NCI-H1092 treated with DMSO at 0.1 percent for 48 hours (cell line): ENCODE measurements at places on chromosomes 5 and 9.
A peak's percentile ranks its signal among the peaks of the same experiment; 100 is the strongest.

DNA sequence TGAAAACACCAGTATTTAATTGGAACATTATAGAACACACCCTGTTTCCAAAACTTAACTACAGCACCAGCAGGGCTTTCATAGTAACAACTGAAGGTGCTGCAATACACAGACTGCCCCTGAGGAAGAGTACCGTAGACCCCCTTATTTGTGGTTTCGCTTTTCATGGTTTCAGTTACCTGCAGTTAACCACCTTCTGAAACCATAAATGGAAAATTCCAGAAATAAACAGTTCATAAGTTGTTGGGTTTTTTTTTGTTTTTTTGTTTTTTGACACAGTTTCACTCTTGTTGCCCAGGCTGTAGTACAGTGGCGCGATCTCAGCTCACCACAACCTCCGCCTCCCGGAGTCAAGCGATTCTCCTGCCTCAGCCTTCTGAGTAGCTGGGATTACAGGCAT lies 9.5 kb upstream of the GLDC start:
- DNase-seq = no peak

DNA sequence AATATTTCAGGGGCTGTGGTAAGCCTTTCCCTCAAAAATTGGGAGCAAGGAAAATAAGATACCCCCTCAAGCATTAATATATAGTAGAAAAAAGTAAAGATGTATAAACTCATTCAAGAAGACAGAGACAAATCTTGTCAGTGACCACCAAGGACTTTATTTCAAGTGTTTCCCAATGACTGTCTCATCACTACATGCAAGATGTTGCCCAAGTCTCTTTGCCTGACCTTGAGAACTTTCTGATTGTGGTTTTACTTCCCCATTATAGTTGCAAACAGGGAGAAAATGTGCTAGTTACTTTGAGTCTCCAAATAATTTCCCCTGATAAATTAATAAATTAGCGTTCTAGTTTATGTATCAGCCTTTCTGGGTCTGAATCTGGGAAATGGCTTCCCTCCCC lies 4.0 kb upstream of the SLC46A2 start:
- DNase-seq = no peak

DNA sequence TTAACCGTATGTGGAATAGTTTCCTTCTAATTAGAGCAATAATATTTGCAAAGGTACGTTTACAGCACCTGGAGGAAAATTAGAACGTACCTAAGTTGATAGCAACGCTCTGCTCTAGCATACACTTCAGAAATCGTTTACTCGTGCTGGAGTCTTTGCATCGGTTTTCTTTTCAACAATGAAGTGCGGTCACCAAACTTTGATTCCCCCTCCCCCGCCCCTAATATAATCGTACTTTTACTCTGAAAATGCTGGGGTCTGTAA lies 506 bp downstream of the ADAMTS19 start:
- no peak for DNase-seq

- no peak for DNase-seq
These were observed 202.5 kb upstream of the NMUR2 start for GRCh38 chr5:152607401-152608160.

DNA sequence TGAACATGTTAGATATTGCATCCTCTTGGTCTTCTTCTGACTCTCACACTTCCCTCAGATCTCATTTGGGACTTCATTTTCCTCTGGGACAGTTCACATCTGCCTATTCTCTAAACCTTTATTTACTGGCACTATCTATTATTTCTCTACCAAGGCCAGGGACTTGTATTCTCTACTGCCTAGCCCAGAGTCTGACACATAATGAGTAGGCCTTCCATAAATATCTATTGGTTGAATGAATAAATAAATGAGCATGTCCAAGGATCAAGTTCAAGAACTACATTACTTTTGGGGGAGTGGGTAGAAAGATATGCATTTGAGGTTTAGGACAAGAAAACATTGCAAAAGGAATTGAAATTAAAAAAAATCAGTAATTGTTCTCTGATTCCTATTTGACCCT lies 250.3 kb downstream of the TRIM32 start:
- no peak for DNase-seq

- DNase-seq = no peak
These were observed 312.0 kb downstream of the TLE1 start for GRCh38 chr9:81377320-81377719.

GRCh38 chr5:81969912-81970311 lies 1.9 kb upstream of the ATG10 start:
- DNase-seq = no peak

DNA sequence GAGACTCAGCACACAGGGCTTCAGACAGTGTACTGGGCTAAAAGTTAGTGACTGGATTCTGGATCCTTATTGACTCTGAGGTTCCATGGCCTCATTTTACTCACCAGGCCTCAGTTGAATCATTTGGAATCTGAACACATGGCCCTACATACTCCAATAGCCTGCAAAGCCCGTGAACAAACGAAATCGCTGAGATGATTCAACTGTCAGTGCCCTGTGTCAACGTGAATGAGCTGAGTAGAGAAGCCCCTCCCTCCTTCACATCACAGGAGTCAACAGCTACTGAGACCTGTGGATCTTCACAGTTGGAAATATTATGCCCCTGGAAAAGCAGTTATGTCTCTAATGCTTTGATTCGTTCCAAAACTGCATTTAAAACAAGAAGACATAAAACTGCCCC lies 429.3 kb downstream of the GADD45G start:
- DNase-seq = no peak

GRCh38 chr5:179994583-179995323 lies 76.8 kb downstream of the RNF130 start:
- no peak for DNase-seq

GRCh38 chr9:129908906-129909305 lies 73.6 kb downstream of the USP20 start:
- no peak for DNase-seq

GRCh38 chr9:76025286-76025685 lies 134.8 kb downstream of the PCSK5 start:
- no peak for DNase-seq

GRCh38 chr5:31148959-31149475 lies 44.5 kb upstream of the CDH6 start:
- no peak for DNase-seq

DNA sequence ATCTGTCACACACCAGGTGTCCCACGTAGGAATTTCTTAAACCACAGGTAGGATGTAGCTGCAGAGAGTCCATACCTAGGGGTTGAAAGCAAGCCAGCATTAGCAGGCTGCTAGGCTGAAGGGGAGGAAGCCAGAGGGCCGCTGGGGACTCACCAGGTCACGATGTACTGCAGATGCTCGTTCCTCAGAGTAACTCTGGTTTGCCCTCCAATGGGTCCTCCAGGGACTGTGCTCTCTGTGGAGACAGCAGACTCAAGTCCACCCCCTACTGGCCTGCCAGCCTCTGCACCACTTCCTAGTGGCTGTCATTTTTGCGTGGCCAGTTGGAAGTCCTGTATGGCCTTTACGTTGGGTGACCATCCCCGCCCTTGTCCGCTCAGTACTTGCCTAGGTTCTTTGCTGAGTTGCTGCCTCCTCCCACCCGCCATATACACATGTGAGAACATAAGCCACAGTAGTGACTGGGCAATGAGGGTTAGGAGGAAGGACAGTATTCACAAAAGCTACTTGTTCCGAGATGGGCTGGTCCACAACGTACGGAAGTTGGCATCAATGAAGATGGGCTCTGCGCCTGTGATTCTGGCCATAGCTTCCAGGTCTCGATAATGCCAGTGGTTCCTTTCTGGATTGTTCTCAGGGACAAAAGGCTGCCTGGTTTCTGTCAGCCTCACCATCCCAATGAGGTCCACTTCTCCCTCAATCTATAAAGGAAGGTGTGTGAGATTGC lies 4.1 kb downstream of the RPL7A start:
- no peak for DNase-seq

DNA sequence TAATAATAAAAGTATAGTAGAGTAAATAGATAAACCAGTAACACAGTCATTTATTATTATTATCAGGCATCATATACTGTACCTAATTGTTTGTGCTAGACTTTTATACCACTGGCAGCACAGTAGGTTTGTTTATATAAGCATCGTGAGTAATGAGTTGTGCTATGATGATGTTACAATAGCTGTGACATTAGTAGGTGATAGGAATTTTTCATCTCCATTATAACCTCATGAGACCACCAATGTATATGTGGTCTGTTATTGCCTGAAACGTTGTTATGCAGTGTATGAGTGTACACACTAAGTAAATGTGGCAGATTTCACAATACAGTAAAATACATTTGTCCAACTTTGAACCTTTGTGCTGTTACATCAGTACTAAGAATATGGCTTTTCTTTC lies 72.7 kb upstream of the SPATA31D4 start:
- no peak for DNase-seq

DNA sequence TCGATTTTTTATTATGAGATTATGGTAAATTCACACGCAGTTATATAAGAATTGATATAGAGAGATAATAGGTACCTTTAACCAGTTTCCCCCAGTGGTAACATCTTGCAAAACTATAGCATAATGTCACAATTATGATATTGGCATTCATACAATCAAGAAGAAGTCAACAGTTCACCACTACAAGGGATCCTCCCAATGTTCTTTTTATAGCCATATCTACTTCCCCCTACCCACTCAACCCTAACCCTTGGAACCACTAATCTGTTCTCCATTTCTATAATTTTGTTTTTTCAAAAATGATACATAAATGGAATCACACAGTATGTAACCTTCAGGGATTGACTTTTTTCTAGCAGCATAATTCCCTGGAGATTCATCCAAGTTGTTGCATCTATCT lies 9.8 kb downstream of the ACTL7B start:
- no peak for DNase-seq

- no peak for DNase-seq
These were observed 182.4 kb downstream of the NFIB start for GRCh38 chr9:14131356-14132088.

DNA sequence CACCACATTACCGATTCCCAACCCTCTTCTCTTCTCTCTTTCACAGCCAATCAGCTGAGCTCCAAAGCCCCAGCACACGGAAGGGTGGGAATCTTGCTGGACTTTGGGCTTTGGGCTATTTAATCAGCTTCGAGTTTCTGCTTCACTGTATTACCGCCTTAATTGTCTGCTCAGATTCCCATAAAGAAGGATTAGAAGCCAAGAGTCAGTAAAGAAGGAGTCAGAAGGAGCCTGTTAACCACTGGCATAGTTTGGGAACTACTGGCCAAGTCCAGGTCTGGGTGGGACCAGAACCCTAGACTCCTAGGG lies 4.4 kb downstream of the SPRY4 start:
- DNase-seq = no peak

DNA sequence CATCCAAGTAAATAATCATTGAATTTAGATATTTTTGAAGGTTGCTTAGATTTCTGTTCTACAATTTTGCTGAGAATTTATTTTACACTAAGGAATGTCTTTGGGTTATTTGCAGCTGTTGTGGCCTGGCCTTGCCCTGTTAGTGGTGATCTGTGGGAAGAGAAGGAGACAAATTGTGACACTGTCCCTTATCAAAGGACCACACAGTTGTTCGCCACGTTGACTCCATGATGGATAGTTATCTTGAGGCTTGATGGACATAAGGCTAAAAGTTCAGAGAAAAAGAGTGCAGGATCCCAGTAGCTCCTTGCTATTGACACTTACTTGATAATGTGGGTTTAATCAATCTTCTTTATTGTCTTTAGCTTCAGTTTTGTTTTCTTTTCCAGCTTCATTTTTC lies 186.6 kb upstream of the MEF2C start:
- no peak for DNase-seq

GRCh38 chr9:99072040-99072394 lies 32.9 kb upstream of the TGFBR1 start:
- no peak for DNase-seq

DNA sequence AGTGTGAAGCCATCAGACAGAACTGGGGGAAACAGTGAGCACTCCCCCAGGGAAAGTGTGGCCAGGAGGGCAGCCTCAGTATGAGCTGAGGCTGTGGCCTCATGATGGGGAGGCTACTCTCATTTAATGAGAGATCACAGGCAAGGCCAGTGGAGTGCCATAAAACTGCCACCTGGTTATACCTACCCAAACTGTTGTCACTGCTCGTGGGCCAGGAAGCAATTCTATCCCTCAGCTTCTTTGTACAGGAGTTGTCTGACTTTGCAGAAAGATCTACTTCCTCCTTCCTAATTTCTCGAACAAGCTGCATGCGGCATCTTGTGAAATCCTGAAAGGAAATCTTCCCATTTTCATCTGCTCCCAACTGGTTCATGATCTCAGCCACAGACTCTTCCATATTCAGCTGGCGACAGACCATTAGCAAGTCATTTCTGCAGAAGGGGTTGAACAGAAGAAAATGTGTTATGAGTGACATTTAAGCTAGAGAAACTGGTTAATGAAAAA lies 50.0 kb downstream of the TSSK1B start:
- no peak for DNase-seq

GRCh38 chr5:137136991-137137632 lies 362.0 kb downstream of the SPOCK1 start:
- peak; percentile 60 for DNase-seq

DNA sequence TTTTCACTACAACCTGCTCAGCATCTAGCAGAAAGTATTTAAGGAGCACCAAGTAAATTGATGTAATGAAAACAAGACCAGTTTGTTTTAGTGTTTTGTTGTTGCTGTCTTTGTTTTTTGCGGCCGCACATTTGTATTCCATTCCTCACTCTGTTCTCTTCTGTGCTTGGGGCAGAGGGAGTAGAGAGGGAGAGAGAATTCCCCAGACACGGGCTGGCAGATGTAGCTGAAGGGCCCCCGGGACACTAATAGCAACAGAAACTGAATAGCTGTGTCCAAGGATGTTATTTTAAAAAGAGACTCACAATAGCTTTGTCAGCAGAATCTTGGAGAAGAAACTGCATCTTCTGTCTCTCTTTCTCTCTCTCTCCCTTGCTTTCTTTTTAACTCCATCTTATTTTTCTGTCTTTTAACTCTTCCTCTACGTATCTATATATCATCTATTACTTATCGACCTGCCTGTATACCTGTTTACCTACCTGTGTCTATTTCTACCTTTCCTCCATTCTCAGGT lies 145.3 kb downstream of the PAPPA start:
- no peak for DNase-seq

- peak; percentile 55 for DNase-seq
These were observed 13.9 kb downstream of the SUSD3 start for GRCh38 chr9:93072383-93072795.

- DNase-seq = no peak
These were observed 655 bp downstream of the MARVELD2 start for GRCh38 chr5:69415584-69415958.

- DNase-seq = no peak
These were observed 42.0 kb downstream of the PIP5K1B start for GRCh38 chr9:68747043-68747533.

- DNase-seq = no peak
These were observed 163.5 kb upstream of the SNX2 start for GRCh38 chr5:122611406-122611805.

DNA sequence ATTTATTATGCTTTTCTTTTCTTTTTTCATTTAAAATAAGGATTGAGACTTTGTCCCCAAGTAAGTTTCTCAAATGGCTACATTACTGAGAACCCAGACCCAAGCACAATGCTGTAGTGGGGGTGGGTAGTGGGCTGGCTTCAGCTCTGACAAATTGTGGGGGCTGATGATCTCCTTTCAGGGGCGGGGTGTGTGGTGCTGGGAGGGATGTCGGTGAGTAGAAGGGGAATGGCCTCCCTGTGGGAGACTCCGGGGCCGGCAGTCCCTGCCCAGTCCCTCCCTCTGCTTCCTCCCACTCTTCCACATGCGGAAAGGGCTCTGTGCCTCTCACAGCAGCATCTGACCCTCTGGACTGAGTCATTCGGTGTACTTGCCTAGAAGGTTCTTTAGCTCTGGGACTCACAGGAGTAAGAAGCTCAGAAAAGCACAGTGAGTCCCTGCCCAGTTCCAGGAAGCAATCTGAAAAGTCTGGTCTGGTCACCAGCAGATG lies 14.3 kb downstream of the CD180 start:
- DNase-seq = no peak
